NCI-H1048 (cell line): ENCODE measurements at places on chromosomes 13 and 19.

DNA sequence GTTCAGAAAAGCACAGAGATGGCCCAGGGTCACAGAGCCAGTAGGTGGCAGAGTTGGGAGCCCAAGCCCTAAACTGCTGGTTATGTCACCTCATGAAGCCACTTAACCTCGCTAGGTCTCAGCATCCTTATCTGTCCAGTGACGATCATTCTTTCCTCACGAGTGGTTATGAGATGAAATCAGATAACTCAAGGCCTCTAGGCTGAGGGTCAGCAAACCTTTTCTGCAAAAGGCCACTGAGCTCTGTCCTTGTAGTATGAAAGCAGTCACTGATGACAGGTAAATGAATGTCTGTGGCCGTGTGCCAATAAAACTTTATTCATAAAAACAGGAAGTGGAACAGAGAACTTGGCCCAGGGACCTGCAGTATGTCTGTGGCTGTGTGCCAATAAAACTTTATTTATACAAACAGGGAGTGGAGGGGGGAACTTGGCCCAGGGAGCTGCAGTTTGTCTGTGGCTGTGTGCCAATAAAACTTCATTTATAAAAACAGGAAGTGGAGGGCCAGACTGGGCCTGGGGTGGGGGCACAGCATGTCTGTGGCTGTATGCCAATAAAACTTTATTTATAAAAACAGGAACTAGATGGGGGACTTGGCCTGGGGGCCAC, 71.2 kb downstream of the GNG7 start:
- no peak for DNase-seq

GRCh38 chr13:20673715-20674114, 29.8 kb upstream of the IL17D start:
- DNase-seq: no peak

- DNase-seq: no peak
Observed at GRCh38 chr13:83220241-83220640, 662.0 kb downstream of the SLITRK1 start.

GRCh38 chr19:45576682-45577081, 7.9 kb downstream of the OPA3 start:
- DNase-seq: no peak

- no peak for DNase-seq
Observed at GRCh38 chr19:15775249-15775648, 12.2 kb upstream of the OR10H5 start.

DNA sequence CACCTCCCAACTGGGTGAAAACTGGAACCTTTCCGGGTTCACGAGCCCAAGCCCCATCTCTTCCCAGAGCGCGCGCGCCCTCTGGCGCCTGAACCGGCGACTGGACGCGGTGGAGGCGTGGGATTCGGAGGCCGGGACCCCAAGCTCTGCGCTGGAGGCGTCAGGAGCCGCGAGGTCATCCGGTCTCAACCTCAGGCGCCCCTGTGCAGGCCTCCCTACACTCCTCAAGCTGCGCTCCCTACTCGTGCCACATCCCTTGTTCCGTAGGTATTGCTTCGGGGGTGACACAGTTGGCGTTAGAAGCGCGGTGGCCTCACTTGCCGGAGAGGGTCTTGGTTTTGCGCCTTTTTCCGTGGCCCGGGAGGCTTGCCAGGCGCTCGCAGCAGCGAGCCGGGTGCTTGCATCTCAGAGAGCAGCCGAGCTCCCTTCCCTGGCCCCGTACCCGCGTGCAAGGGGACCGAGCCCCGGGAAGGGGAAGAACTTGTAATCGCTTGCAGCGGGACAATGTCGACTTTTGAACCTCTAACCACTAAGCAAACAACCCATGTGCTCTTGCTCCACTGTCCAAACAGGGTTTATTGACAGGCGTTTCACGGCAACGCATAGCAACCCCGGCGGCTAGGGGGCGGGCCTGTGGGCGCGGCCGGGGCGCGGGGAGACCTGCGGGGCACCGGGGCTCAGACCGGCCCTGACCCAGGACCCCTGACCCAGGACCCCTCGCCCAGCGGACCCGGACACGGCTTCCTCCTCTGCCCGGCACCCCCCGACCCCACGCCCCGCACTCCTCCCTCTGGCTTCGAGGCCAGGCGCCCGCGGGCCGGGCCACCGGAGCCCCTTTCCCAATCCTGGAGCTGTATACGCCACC, 8.5 kb downstream of the CDX2 start:
- DNase-seq: no peak

DNA sequence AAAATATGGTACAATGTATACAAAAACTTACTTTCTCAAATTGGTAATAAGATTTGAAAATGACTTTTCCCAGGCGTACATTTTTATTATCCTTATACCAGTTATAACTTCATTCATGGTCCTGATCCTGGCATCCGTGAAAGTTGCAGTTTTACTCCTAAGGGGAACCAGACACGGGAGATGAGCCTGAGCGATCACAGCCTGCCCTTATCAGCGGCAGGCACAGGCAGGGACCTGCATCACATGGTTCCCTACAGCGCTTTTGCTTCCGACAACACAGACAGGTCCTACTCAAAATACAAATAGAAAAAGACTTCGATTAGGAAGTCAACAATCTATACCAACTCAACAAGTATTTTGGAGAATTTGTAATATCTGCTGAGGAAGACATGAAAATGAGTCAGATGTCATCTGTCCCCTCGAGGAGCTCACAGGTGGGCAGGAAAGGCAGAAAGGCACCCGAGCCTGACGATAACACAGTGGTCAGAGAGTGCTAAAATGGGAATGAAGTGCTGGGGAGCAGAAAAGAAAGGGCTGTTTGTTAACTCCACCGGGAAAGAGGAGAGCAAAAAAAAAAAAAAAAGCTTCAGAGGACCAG, 93.4 kb downstream of the ABCC4 start:
- no peak for DNase-seq

- no peak for DNase-seq
Observed at GRCh38 chr19:1531587-1531986, 7.7 kb downstream of the PLK5 start.

DNA sequence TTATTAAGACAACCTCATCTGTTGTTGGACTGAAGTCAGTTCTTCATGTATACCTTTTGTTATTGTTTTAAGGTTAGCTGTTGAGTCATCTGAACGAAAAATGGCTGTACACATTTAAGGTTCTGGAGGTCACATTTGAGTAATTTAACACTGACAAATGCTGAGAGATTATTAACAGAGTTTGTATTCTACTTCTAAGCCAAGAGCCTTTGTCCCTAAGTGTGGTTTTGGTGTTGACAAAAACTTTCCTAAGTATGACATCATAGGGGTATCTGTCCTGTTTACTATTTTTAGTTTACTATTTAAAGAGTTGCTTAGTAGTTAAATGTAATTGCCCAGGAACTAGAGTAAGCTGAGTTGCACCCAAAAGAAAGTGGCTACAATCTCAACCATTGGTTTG, 71.9 kb downstream of the CDK8 start:
- DNase-seq: no peak

- DNase-seq: no peak
Observed at GRCh38 chr19:3792114-3792513, 5.9 kb upstream of the MATK start.

- no peak for DNase-seq
Observed at GRCh38 chr13:42926555-42926954, 65.5 kb downstream of the EPSTI1 start.

DNA sequence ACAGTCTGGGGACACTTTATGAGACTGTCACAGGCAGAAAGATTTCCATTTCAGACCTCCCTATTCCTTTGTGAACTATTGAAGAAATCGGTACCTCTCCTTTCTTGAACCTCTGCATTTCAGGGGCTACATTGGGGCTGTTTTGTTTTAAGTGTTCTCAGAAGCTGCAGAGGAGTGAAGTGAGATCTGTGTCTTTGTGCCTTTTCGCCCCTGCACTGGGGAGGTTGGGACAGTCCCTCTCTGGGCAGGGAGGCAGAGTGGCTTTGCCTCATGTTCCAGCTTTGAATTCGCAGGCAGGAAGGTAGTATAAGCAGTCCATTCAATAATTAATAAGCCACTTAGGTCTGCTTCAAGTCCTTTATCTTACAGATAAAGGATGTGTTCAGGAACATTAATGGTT, 9.5 kb upstream of the AMER2 start:
- DNase-seq: no peak

DNA sequence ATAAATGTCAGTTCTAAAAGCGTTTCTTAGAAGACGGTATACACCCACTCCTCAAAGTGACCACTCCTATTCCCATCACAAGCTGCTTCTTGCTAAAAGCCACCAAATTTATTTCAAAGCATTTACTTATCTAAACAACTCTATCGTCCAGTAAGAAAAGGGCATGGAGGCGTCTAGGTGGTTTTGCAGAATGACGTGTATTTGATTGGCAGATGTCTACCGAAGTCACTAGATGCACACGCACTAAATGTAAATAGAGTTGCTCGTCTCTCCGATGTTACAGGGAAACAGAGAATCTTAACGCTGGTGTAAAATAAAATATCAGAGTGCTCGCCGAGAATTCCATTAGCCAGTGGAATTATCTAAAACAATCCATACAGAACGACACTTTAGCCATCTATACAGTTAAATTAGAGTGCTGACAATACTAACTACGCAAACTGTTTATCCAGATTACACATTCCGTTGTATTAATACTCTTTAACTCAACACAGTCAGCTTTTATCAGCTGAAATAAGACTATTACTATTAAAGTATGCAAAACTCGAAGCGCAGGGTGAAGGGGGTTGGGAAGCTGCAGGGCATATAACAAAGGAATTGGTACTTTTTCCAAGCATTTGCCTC, 1.9 kb downstream of the KLF12 start:
- no peak for DNase-seq

DNA sequence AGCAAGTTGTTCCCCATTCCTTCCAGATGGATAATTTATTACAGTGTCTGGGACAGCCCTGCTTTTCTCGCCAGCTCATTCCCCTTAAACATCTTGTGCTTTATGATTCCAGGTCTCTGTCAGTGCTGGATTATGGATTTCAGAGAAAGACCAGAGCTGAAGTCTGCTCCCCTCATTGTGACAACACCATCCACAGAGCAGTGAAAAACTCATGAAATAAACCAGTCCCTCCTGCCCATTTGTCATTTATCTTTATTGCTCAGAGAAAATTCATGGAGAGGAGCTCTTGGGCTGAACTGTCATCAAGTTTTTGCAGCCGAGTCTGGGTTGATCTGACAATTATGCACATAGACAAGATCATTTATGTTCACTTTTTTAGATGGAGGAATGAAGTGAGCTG, 92.7 kb upstream of the GPR12 start:
- no peak for DNase-seq

GRCh38 chr13:25503856-25504255, 132.1 kb downstream of the ATP8A2 start:
- no peak for DNase-seq

DNA sequence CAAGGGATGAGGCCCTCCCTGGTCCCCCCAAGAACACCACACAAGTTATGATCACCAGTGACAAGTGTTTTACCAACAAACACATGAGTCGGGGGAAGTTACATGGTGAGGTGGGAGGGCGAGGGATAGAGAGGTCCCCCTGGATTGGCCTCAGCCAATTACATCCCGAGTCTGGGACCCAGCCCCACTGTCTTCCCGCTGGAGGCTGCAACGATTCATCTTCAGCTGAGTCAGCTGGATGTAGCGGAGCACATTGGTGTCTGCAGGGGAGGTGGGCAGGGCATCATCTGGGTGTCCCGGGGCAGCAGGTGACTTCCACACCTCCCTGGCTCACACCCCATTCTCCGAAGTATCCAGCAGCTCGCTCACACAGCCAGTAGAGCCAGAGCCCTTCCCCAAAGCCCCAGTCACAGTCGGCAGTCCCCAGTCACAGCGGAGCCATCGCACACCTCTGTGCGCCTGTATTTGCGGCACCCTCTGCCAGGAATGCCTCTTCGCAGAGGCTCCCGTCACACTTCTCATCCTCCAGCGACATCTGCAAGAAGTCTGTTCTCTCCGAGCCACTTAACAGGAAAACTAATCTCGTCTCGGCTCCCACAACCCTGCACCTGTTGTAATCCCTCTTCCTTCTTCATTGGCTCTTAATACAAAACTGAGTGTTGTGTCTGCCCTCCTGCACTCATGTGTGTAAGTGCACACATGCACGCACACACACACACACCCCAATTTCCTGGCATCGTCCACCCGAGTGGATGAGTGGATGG, 2.0 kb downstream of the TTC9B start:
- DNase-seq: no peak

DNA sequence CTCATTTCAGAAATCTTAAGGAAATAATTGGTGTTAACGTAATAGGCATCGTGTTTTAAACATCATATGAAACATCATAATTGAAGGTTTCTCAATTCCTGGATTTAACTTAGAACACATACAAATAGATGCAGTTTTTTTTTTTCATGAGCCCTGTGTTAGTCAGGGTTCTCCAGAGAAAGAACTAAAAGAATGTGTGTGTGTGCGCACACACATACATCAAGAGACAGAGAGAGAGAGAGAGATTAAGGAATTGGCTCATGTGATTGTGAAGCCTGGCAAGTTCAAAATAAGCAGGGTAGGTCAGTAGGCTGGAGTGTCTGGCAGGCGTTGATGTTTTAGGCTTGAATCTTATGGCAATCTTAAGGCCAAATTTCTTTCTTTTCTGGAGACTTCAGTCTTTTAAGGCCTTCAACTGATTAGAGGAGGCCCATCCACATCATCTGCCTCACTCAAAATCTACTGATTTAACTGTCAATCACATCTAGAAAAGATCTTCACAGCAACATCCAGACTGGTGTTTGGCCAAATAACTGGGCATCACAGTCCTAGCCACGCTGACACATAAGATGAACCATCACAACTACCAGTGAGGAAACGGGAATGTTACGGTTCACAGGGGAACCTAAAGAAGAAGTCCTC, 25.2 kb downstream of the SPATA13 start:
- no peak for DNase-seq

DNA sequence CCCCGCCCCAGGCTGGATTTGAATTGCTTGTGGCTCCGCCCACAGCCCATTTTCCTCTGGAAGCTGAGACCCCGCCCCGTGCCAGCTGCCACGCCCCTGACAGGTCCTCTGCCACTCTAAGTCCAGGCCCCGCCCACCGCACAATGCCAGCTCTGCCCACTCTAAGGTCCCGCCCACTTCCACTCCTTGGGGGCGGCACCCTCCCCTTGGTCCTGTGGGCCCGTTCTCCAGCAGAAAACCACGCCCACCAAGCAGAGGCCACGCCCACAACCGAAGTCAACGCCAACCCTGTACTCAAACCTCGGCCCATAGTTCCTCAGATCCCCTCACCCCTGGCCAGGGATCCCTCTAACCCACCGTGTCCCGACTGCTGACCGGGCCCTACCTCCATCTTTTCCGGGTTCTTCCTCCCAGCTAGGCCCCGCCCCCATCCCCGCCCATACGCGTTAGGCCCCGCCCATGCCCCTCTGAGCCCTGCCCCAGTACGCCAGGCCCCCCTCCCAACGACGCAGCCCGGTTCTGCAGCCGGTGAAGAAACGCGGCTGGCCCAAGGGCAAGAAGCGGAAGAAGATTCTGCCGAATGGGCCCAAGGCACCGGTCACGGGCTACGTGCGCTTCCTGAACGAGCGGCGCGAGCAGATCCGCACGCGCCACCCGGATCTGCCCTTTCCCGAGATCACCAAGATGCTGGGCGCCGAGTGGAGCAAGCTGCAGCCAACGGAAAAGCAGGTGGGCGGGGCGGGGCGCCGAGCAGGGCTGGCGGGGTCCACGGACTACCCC, 1.3 kb downstream of the HMG20B start:
- DNase-seq: peak; percentile 98
